ENCODE measurements at places on chromosomes 1 and 21.

DNA sequence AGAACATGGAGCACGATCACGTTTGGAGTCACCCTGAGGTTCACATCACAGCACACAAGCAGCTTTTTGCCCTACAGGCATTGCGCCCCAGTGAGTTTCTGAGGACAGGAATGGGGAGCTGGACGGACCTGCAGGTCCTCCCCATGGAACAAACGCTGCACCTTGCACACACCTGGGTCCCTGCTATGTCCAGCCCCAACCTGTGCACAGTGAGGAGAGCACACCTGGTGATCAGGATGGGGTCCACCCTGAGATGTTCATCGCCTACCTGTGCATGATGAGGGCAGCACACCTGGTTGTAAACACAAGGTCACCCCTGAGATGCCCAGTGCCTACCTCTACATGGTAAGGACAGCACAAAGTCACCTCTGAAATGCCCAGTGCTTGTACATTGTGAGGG, 45.9 kb downstream of the TCP10L start:
- no peak for DNase-seq

GRCh38 chr1:8097908-8098307, 71.8 kb upstream of the ERRFI1 start:
- DNase-seq: no peak

DNA sequence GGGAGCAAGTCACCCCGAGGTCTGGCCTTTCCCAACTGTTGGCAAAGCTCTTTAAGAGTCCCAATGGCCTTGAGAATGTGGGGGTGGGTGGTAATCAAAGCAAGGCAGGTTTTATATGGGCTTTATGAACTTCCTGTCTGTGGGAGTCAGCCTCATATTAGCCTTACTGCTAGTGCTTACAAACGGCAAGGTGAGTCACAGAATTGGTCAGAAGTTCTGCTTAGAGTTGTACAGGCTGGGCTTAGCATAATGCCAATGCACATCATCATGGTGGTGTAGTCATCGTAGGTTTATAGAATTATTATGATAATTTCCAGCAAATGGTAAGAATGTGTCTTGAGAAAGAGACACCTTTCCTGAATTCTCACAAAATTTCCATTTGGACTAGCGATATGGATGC, 192.7 kb upstream of the KIAA0040 start:
- DNase-seq: no peak

DNA sequence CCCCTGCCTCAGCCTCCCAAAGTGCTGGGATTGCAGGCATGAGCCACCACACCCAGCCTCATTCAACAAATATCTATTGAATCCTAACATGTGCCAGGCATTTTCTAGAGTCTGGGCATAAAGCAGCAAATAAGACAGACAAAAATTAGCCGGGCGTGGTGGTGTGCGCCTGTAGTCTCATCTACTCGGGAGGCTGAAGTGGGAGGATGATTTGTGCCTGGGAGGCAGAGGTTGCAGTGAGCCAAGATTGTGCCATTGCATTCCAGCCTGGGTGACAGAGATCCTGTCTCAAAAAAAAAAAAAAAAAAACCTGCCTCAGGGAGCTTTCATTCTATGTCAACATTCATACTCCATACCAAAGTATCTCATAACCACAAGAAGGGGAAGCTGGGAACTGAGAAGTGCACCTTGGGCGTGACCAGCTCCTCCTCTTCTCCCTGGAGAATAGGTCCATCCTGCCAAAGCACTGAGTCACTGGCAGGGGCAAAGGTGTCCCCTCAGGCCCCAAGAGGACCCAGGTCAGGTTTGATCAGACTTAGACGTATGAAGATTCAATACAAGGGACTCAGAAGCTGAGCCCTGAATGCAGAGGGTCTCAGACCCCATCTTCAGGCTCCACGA, 36.8 kb upstream of the PPP1R15B start:
- no peak for DNase-seq

DNA sequence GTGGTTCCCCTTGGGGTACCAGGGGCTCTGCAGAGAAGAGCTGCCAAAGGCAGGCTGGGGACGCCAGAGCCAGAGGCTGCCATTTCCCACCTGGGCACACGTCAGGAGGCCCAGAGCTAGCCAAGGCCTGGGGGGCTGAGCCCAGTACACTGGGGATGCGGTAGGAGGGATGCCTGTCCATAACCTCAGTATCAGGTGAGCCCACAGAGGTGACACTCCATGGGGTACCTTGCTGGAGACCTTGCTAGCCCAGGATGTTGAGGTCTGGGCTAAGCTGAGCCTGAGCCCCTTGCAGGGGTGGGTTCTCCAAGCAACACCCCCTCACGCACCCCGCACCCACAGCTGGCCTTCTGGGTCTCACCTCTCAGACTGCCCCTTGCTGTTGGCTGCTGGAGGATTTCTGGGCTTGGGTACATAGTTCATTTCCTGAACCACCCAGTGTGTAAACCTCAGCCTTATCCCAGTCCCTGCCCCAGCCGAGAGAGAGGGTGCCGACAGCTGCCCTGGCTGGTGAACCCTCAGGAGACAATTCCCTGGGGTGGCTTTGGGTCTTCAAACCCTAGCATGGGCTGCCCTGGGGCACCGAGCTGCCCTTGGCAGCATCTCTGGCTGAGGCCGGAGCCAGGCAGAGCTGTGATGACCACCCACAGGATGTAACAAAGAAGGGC, 92.5 kb upstream of the VAMP3 start:
- no peak for DNase-seq

DNA sequence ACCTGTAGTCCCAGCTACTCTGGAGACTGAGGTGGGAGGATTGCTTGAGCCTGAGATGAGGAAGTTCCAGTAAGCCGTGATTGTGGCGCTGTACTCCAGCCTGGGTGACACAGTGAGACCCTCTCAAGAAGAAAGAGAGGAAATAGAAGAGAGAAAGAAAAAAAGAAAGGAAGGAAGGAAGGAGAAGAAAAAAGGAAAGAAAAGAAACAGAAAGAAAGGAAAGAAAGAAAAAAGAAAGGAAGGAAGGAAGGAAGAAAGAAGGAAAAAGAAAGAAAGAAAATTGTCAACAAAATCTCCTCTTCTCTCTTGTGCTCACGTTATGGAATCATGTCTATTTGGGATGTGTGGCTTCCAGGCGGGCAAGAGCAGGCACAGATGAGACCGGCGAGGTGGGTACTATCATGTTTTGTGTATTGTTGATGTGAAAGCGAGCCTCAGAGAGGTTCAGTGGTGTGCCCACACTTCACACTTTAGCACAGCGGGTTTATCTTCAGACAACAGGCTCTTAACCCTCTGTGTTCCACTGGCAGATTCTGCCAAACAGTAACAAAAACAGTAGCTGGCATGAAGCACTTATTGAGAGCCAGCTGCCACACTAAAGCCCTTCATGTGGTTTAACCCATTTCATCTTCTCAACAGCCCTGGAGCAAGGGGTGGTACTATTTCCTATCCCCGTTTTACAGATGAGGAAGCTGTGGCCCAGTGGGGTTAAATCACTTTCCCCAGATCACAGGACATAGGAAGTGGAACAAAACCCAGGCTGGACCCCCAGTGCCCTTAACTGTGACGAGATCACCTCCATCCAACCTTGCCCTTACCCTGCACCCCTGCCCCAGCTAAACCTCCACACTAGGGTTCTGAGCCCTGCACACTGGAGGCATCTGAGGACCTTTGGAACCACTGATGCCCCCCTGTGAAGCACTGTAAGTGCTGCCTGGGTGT, 94.7 kb upstream of the TARDBP start:
- no peak for DNase-seq

DNA sequence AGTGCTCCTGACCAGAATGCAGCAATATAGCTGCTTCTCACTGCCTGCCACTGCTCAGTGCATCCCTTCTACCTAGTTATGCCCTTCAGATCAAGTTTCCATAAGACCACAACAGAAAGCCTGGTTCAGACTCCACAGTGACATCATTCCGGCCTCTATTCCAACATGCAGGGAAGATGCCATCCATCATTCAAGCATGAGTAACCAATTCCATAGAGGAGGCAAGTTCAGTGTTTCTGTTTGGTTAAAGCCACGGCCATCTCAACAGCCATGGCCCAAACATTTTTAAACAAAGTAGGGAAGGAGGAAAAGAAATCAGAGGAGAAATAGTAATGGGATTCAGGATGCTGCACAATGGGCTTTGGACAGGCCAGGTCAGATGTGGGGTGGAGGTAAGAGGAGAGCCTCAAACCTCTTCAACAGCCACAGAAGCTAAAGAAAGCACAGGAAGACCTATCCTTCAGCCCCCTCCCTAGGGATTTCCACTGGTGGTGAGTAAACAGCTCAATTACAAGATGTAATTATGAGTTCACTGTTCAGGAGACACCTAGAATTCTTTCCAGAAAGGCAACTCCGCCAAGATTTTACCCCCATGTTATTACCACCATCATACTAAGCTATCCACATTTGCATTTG, 484.9 kb downstream of the SETD4 start:
- no peak for DNase-seq

DNA sequence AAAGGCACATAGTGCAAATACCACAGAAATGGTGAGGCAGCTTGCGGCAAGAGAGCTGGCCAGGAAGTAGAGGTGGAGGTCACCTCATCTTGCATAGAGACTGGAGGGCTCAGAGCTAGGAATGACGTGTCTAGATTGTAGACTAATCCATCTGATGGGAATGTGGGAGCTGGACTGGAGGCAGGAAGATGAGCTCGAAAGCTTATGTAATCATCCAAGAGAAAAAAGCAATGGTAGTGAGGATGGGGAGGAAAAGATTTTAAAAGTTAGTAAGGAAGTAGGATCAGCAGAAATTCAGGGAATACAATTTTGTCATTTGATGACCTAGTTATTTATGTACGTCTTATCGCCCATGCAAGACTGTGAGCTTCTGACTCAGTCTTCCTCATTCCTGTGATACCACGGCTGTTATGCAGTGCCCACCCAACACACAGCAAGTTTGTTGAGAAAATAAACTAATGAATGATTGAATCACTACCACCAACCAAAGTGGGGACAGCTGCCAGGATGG, 123.9 kb downstream of the RRAGC start:
- no peak for DNase-seq

DNA sequence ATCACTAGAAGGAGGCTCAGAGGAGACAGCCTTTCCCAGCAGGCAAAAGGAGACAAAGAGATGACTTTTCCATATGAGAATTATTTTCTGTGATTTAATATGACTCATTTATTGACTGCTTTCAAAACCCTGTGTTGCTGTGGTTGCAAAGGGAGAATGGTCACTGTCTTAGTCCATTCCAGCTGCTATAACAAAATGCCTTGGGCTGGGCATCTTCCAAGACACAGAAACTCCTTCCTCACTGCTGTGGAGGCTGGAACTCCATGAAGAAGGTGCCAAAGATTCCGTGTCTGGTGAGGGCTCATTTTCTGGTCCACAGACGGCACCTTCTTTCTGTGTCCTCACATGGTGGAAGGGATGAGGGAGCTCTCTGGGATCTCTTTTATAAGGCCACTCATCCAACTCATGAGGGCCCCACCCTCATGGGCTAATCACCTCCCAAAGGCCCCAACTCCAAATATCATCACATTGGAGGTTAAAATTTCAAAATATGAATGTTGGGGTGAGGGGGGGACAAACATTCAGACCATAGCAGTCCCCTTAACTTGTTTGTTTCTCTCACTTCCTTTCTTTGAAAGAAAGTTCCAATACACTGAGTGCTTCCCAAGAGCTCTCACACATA, 252.1 kb upstream of the RAB4A start:
- no peak for DNase-seq

All from stimulated activated CD8-positive, alpha-beta memory T cell treated with anti-CD3 and anti-CD28 coated beads, Interleukin-4, amount 100 ng/mL, for 4 hours (primary cell).